CD4-positive, alpha-beta T cell treated with Interleukin-4 for 1 hour (primary cell): ENCODE measurements at places on chromosomes 7 and 10.

DNA sequence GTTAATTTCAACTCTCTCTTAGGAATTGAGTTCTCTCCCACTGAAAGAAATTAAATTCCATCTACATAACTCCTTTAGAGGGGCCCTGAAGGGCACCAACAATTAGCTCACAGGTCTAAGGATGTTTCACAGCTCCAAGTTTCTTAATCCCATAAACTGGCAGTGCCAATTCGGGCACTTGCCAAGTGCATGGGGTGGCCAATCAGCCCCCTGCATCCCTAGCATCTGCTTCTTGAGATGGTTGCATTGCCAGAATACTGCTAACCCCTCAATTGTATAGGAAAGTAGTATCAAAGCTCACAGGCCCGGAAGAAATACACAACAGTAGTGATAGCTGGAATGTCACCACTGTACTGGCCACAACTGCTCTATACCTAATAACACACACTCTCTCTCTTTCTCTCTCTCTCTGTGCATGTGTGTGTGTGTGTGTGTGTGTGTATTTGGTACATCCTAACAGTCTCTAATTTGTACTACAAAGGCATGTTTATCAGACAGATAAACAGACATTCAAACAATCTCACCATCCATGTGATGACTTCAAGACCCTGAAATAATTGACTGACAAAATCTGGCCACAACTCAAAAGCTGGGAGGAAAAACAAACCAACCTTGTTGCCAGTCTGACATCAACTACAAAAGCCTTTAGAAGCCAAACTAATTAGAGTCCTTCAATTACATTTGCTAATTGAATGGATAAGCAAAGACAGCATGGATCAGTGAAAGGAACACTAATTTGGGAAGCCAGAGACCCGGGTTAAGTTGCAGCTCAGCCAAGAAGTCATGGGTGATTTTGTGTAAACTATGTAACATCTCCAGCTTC lies 27.8 kb downstream of the HIBADH start:
- DNase-seq: no peak

GRCh38 chr7:134287916-134288659 lies 28.6 kb downstream of the SLC35B4 start:
- DNase-seq: no peak

GRCh38 chr10:63549810-63550209 lies 28.6 kb downstream of the REEP3 start:
- DNase-seq: no peak

- no peak for DNase-seq
Observed at GRCh38 chr7:1538544-1539180, 8.2 kb downstream of the MAFK start.

DNA sequence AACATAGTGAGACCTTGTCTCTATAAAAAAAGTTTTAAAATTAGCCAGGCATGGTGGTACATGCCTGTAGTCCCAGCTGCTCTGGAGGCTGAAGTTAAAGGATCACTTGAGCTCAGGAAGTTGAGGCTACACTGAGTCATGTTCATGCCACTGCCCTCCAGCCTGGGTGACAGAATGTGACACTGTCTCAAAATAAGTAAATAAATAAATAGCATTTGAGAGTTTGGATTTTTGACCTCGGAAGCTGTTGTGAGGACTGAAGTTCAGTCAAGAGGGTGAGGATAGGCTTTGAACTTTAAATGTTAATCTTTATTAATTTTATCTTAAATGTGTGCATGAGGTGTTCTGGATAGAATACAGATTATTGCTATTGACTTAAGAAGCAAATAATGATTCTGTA lies 110.2 kb downstream of the GNAT3 start:
- no peak for DNase-seq

- DNase-seq: no peak
Observed at GRCh38 chr10:64601298-64601697, 1080.1 kb downstream of the REEP3 start.

DNA sequence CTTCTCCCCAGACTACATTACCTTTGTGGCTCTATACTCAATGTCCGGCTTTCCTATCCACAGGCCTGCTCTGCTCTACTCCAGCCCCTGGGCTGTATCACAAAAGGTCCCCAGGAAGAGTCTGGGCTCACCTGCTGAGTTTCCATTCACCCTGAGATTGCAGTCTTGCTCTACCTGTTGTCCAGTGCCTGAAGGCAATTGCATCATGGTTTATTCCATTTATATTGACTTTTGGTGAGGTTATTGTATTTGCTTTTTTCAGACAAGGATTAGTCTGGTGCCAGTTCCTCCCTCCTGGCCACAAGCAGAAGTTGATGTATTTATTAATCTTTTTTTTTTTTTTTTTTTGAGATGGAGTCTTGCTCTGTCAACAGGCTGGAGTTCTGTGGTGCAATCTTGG lies 273.1 kb downstream of the XPNPEP1 start:
- no peak for DNase-seq

DNA sequence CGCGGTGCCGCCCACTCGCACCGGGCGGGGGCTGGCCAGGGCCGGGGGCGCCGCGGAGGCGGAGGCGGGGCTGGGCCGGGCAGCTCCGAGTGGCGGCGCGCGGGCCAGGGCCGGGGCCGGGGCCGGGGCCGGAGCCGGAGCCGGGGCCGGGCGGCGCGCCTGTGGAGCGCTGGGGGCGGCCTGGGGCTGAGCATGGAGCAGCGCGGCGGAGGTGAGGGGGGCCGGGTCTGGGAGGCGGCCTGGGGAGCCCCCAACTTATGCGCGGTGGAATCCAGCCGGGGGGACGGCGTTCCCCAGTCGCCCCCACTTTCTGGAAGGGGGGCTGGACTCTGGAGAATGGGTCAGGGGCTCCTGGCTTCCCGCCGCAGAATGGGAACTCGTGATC lies at the start of gene LZTS2:
Gene LZTS2 (plus strand): TSS at position 67 of the 385 bp plus-strand sequence. CDS start 2,731 bp downstream, outside the sequence.
- no peak for DNase-seq

DNA sequence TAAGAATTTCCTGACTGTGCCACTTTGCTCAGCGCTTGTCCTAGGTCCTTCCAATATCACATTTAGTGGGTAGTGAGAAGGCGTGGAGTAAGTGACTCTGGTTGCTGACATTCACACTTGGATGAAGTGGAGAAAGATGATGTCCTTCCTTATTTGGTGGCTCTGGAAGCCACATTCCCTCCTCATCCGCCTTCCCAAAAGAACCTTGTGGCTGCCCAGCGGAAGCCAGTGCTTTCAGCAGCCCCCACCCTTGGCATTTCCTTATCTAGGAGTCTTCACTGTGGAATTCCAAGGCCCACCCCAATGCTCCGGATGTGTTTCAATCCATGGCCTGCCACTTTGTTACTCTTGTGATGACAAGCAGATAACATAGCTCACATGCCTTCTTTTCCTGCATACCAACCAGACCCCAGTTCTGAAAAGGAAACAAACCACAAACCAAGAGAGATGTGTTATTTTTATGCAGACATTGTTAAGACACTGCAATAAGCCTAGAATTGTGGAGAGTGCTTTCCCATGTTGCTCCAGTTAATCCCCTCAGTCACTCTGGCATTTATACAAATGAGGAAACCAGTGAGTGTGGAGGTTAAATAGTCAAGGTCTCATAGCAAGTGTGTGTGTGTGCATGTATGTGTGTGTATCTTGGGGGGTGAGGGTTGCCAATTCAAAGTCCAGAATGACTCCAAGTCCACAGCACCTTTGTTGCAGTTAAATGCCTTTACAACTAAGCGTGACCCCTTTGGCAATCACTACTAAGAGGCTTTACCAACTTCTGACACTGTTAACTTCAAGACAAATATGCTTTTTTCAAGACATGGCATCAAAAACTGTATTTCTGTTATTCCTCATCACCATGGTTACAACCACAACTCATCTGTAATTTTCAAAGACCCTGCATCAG lies 10.3 kb upstream of the ANKRD1 start:
- DNase-seq: no peak

DNA sequence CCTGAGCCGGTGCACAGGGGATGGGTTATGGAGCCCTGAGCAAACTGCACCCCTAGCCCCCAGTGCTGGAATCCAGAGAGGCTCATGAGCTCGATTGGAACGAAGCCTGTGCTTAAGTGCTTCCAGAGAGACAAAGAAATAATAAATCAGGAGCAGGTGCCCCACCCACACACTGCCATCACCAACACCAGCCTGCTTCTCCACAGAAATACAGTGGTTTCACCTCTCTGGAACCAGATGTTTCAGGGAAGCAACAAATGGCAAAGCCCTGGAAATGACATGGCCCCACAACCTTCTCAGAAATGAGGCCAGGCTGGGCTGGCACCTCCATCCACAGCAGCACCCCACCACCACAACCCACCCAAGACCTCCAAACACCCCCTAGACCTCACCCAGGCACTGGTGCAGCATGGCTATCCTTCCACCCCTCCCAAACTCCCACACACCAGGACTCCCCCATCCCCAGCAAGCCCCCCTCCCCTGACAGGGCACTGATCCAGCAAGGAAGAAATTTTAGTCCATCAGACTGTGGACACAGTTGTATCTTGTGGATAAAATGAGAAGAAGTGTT lies 4.1 kb upstream of the SLC18A3 start:
- peak; percentile 6 for DNase-seq

GRCh38 chr7:137940656-137941518 lies 61.0 kb downstream of the CREB3L2 start:
- DNase-seq: no peak

GRCh38 chr7:27640884-27641574 lies 21.7 kb downstream of the HIBADH start:
- no peak for DNase-seq

- no peak for DNase-seq
Observed at GRCh38 chr10:91226093-91226492, 5.6 kb downstream of the PCGF5 start.

GRCh38 chr7:71976645-71977044 lies 435.5 kb downstream of the CALN1 start:
- no peak for DNase-seq

- DNase-seq: no peak
Observed at GRCh38 chr10:69878951-69879350, 77.2 kb downstream of the COL13A1 start.

DNA sequence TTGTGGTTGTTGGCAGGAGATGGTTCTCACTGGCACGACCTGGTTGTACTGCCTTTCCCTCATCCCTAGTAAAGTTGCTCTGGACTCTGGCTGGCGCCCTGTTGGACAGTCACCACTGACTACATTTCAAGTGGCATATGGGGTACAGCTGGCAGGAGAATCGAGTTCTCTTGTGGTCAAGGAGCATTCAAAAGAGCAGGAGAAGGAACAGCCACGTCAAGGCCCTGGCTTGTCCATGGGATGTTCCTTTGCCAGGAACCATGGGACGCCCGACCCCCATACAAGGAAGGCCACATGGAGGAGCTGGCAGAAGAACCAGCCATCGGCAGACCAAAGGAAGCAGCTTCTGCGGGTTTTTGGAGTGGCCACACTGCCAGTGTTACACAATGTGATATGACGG lies 87.0 kb upstream of the SLC25A13 start:
- DNase-seq: no peak

DNA sequence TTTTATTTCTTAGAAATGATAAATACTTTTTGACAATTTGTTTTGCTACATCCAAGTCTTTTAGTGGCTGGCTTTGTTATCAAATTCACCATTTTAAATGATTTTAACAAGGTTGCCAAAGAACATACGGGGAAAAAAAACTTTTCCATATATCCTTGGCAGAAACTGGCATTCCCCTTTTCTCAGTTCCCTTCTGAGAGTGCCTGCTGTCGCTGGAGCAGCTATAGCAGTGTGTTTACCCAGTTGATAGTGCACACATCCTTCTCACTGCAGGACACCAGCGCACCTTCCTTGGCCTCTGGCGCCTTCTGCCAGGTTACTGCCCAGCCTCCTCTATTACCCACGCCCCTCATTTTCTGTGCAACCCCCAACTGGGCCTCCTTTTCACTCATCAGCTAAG lies 94.1 kb downstream of the ALOX5 start:
- DNase-seq: no peak

- no peak for DNase-seq
Observed at GRCh38 chr10:122290833-122291532, 19.9 kb downstream of the BTBD16 start.

DNA sequence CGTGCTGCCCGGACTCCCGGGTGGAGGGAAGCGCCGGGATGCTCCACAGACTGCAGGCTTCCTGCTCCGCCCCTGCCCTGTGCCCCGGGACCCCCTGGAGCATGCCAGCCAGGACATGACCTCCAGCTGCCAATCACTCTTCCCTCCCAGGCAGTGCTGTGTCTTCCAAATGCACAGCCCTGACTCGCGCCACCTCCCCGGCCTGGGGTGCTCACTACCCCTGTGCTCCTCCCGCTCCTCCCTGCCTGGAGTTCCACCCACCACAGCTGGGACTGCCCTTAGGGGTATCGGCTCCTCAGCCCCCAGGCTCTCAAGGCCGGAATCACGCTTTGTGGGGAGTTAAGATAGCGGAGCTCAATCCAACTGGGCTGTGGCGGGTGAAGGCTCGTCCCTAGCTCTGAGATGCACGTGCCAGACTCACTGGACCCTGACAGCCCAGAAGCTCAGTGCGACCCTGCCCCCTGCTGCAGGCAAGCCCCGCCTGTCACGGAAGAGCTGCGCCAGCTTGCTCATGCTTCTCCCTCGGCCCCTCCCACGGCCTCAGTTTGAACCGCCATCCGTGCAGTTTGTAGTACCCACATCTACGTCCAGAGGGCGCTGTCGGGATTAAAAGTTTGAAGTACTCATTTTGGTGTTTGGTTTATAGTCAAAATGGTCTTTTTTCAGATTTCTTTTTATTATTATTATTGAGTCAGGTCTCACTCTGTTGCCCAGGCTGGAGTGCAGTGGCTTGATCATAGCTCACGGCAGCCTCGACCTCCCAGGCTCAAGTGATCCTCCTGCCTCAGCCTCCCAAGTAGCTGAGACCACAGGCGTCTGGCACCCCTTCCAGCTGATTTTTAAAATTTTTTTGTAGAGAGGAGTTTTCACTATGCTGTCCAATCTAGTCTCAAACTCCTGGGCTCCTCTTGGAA lies 142.5 kb upstream of the TCERG1L start:
- no peak for DNase-seq

GRCh38 chr7:681551-682307 lies 44.8 kb upstream of the DNAAF5 start:
- DNase-seq: no peak

- no peak for DNase-seq
Observed at GRCh38 chr7:787332-788240, 44.7 kb upstream of the SUN1 start.

- DNase-seq: no peak
Observed at GRCh38 chr10:77793831-77794230, 132.7 kb downstream of the DLG5 start.

- DNase-seq: no peak
Observed at GRCh38 chr7:130140551-130141160, 64.5 kb downstream of the TMEM209 start.

- no peak for DNase-seq
Observed at GRCh38 chr10:1671366-1672000, 65.8 kb downstream of the ADARB2 start.
